RWPE1 (cell line): ENCODE measurements at places on chromosomes 3 and 15.

DNA sequence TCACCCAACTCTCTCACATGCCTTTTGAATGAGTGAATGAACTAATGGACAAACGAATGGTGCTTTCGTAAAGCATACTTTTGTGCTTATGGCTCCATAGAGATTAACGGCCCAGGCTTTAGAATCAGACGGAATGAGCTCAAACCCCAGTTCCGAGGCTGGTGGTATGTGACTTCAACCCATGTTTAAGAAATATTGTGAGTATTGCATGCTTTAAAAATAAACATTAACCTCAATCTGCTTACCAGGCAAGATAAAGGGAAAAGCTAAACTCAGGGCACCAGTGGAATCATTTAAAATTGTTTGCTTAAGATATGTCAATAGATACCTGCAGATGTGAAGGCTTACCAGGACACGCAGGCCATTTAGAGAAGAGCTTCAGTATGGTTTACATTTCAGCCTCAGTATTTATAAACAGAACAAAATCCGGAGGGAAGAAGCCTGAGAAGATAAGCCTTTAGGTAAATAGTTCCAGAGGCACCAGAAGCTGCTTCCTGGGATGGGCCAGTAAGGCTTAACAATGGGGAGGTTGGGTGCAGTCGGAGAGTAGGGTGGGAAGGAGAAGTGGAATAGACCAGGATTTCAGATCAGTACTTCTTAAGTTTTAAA is 186.4 kb downstream of the ADAMTS9 start:
- no peak for DNase-seq

DNA sequence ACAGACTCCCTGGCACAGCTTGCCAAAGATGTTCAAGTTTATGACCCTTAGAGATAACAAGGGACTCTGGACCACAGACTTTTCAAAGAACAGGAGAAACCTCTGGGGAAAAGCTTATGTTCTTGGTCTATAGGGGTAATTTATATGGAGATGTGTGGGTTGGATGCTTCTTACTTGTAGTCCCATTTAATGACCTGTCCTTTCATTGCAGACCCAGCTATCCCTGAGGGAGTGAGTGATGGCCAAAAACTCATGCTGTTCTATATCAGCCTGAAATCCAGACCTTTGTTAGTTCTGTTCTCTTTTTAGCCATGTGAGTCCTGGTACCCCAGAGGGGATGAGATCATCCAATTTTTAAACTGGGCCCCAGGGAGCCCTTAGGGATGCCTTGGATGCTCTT is 43.7 kb upstream of the MRPL3 start:
- no peak for DNase-seq

DNA sequence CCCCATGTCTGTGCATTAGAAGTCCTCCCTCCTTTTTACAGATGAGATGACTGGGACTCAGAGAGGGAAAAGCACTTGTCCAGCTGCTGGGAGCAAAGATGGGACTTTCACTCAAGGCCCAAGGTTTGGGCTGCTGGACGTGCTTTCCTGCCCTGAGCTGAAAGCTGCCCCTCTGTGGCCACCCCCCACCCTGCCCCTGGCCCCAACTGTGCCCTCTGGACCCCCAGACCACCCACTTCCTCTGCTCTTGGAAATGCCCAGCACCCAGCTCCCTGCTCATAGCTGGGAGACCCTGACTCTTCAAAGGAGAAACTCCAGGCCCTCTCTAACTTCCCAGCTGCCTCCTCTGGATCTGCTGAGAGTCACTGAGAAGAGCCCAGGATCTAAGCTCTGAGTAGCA is 20.7 kb downstream of the GRIP2 start:
- no peak for DNase-seq

DNA sequence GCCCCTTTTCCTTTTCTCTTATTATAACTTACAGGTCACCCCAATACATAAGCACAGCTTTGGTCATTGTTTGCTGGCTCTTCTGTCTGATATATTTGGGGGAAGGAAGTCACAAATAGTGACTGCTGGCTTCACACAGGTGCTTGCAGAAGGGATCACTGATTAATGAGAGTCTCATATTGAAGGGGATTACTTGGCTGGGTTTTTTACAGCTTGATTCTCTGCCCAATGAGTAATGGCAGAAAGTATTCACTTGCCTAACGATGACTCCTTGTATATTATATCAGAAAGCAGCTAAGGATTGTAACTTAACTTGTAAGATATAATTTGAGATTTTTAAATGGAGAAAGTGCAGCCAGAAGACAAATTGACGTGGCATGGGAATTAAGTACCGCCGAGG is 119.3 kb upstream of the PFN2 start:
- DNase-seq = no peak

DNA sequence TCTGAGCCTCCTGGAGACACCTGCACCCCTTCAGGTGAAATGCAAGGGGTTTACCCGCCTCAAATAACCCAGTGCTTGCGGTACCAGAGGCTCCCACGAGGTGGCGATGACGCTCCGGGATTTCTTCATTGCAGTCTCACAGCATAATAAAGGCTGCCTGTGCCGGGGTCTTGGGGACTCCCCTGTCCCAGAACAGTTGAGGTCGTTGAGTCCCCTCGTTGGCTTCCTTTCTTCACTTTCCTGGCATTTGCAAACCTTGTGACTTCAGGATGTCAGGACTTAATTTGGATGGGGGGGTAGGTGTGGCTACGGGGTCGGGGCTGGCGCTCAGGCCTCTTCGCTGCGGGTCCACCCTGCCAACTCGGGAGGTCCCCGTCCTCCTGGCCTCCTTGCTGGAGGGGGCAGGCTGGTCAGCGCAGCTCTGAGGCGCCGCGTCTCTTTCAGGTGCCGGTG is 1.3 kb downstream of the GNAT1 start:
- peak; percentile 63 for DNase-seq

DNA sequence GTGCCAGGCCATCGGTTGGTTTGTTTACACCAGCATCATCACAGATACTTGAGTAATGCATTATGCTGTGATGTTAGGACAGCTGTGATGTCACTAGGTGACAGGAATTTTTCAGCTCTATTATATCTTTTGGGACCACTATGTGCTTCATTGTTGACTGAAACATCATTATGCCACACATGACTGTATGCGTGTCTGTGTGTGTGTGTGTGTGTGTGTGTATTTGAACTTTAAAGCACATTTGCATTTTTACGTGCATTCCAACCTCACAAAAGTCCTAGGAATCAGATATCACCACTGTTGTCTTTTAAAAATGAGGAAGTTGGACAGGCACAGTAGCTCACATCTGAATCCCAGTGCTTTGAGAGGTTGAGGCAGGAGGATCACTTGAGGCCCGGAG is 223.0 kb downstream of the TBL1XR1 start:
- DNase-seq = no peak

- DNase-seq = no peak
These were observed 14.6 kb downstream of the RAB43 start for GRCh38 chr3:129106866-129107565.

GRCh38 chr15:75981149-75981815 is 30.9 kb downstream of the NRG4 start:
- no peak for DNase-seq

DNA sequence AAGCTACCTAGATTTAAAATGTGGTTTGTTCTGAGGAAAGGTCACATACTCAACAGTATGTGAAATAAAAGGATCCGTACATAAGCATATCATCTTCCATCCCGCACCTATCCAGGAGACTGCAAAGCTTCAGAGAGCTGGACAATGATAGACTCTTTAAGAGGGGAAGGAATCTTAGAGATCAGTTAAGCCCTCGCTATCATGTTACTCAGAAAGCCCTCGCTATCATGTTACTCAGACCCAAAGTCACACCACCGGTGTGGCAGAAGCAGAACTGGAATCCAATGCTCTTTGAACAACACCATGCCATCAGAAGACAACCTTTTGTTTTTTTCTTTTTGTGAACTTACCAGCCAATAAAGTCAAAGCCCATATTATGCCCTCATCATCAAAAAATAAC is 5.8 kb downstream of the ANO10 start:
- DNase-seq = no peak

- no peak for DNase-seq
These were observed 75.5 kb upstream of the PLSCR5 start for GRCh38 chr3:146680617-146681016.

- DNase-seq = peak; percentile 54
These were observed 94.0 kb upstream of the MEX3B start for GRCh38 chr15:82139823-82140268.

DNA sequence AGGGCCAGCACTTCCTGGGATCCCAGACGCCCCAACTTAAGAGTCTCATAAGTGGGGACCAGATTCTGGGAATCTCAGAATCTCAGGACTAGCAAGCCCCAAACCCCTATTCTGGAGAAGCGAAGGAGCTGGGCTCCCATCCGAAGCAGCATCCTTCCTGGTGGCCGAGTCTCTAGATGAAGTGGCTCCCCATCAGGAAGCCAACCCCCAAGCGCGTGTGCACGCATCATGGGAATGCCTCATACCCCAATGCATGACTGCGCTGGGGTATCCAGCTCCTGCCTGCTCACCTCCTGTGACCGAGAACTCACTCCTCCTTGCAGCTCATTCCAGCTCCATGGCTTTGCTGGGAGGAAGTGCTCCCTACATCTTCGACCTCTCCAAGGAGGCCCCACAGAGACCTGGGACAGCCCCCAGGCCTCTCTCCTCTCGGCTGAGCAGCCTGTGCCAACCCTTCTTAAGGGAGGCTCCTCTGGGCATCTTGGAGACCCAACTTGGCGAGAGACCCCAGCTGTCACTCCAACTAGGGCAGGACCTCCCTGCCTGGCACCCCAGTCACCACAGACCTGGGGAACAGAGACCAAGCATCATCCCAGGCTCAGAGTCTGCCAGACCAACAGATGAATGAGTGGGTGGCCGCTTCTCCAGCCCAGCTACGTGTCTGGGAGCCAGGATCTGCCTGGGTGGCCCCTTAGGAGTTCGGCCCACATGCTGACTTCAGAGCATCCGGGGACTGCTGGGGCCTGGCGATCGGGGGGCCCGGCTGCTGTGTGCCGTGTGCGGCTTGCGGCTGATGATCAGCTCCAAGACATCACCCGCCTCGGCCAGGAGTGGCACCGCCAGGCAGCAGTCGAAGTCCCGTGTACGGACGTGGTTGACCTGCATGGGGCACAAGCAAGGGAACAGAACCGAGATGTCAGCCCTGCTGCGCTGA is 46.9 kb downstream of the GRIP2 start:
- no peak for DNase-seq

- DNase-seq = no peak
These were observed 7.4 kb downstream of the PRSS50 start for GRCh38 chr3:46710229-46710628.

- no peak for DNase-seq
These were observed 104.7 kb upstream of the SLC7A14 start for GRCh38 chr3:170690661-170690981.

DNA sequence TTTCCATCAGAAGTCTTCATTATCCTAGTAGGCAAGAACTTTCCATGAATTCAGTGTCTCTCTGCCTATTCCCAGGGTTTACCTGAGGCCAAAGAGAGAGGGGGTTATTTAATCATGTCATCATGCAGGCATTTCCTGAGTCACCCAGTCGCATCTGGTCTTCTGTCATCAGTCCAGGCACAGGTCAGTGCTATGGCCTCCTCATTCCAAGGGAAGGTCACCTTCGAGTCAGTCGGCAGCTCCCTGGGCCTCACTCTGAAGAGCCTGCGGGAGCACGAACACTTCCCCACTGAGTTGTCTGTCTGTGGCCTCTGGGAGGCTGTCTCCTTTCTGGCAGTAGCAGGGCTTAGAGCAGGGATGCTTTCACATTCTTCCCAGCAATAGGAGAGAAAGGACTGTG is 26.2 kb upstream of the LRTM1 start:
- DNase-seq = peak; percentile 20

- DNase-seq = no peak
These were observed 9.4 kb downstream of the ATP11B start for GRCh38 chr3:182802413-182803390.

DNA sequence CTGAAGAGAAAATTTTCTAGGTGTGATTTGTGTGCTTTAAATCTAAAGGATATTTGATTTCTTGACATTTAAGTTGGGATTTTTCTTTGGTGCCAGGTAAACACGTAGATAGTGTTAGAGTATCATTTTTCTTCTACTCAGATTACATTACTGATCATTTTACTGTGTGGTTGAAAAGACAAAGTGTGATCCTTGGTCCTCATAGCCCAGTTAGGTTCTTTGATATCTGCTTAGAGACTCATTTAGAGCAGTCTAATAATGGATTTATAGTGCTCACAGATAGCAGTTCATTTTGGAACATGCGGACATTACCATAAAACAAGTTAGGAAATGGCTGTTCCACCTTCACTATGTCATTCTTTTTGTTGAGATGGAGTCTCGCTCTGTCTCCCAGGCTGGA is 12.4 kb downstream of the ARL8B start:
- DNase-seq = no peak

- no peak for DNase-seq
These were observed 85.9 kb upstream of the SYNPR start for GRCh38 chr3:63192248-63192647.

DNA sequence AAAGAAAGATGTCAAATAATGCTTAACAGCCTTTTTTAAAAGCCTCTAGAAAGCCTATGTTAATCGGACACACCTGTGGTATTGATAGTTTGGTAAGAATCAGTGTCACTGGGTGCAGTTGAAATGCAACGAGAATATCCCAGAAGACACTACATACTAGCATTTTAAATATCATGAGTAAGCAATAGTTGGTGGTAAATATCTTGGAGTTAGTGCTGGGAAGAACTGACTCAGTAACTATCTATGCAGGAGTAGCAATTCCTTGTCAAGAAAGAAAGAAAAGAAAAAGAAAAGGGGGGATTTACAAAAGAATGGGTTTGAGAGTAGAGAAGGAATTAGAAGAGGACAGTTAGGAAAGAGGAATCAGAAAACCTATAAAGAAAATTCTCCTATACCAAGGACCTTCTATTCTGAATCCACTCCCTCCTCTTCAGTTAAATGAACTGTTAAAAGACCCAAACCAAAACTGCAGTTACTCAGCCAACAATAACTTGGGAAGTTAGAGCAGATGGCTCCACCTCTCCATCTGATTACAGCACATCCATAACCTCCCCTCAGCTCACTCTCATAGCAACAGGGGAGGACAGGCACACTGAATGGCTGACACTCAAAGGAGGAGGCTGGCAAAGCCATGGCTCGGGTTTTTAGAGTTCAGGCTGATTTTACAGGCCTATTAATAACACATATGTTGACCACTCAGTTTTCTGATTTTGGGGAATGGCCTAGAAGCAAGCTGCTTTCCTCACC is 207.6 kb upstream of the MDFIC2 start:
- DNase-seq = no peak

GRCh38 chr3:160343132-160343531 is 55.9 kb downstream of the IFT80 start:
- peak; percentile 11 for DNase-seq

GRCh38 chr3:106813742-106814141 is 563.5 kb upstream of the CCDC54 start:
- no peak for DNase-seq
